ENCODE measurements at places on chromosomes 5 and 9.

DNA sequence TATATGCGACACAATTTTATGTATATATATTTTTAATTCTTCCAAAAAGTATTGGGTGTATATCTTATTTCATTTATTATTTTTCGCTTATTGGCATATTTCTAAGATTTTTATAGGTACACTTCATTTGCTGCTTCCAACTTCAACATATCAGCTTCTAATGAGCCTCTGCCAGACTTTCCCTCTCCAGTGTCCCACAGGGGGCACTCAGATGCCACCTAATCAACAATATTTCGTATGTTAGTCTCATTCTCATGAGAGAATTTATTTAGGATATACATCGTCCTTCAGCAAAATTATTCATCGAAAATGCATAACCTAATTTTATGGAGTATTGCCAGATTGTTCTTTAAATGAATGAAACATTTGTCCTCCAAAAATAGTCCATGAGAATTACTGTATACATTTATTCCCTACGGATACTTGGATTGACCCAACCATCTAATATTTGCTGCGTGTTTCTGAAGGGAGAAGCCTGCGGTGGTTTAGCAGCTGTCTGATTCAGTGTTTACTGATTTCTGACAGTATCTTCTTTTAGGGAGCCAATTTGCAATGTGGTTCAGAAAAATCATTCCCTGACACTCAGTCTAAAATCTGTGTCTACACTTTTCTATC, 100.6 kb upstream of the SELENOP start:
- no peak for DNase-seq

- no peak for DNase-seq
Observed at GRCh38 chr9:92740009-92740408, 24.6 kb downstream of the BICD2 start.

GRCh38 chr5:73686912-73687311, 60.9 kb downstream of the ARHGEF28 start:
- no peak for DNase-seq

DNA sequence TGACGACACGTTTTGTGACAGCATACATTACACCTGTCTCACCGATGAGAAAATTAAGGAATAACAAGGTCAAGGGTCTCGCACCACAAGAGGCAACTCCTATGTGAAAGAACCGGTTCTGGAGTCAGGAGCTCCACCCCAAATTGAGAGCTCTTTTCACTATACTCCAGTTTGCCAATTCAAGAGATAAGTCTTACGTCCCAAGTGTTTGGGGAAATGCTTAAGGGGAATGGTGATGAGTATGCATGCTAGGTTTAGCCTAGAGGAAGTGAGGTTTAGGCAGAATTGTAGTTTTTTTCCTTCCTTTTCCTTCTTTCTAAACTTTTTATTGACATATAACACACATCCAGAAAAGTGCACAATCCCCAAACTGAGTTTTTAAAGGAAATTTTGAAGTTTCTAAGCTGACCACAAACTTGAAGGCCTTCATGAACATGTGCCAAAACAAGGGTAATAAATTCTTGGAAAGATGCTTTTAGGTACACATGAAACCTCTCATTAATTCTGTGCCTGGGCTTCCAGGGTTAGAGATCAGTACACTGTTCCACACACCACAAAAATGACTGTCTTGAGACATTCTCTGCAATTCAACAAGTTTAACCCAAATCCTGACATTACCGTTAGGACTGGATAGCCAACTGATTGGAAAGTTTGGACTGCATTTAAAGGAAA, 127.6 kb upstream of the SLC1A3 start:
- no peak for DNase-seq

GRCh38 chr5:9698125-9698826, 68.1 kb upstream of the TAS2R1 start:
- DNase-seq, result no peak

DNA sequence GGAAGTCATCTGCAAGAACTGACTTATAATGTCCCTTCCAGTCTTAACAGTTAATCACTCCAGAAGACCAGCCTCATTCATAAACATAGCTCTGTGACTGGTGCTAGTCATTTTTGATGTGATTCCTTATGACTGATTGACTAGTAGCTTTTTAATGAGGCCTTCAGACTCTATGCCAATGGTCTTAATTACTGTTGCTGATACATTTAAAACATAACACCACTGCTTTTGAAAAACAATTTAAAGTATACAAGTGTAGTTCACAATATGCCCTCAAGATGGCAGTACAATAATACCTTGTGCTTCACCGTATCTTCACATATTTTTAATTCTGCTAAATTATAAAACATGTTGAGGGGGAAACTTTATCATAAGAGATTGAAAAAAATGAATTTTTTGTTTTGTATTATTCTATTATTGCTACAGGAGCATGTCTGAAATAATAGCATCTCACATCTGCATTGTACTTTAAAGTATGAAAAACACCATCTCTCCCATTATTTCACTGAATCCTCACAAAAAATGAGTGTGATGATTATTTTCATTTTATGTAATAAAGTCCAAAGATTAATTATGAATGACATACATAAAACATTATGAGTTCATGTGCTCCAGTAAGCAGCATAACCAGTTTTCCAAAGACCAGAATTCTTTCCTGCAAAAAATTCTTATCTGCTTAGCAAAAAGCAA, 55.2 kb upstream of the SHISAL2B start:
- no peak for DNase-seq

DNA sequence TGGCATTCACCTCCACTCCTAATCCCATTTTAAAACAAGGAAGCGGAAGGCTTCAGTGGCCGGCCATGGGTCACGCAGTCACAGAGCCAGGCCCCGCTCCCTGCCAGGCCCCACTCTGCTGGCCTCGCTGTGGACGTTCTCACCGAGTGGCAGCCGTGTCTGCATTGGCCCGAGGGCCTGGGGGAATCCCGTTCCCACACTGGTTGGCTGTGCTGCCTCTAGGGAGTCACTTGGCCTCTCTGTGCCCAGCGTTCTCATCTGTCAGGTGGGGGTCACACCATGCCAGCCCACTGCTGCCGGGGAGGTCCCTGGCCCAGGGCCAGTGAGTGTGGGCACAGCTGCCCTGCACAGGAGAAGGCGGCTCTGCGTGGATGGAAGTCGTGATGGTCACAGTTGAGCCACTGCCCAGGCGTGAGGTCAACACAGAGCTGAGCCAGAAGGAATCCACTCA, 13.4 kb upstream of the SLC9A3 start:
- DNase-seq, result no peak

DNA sequence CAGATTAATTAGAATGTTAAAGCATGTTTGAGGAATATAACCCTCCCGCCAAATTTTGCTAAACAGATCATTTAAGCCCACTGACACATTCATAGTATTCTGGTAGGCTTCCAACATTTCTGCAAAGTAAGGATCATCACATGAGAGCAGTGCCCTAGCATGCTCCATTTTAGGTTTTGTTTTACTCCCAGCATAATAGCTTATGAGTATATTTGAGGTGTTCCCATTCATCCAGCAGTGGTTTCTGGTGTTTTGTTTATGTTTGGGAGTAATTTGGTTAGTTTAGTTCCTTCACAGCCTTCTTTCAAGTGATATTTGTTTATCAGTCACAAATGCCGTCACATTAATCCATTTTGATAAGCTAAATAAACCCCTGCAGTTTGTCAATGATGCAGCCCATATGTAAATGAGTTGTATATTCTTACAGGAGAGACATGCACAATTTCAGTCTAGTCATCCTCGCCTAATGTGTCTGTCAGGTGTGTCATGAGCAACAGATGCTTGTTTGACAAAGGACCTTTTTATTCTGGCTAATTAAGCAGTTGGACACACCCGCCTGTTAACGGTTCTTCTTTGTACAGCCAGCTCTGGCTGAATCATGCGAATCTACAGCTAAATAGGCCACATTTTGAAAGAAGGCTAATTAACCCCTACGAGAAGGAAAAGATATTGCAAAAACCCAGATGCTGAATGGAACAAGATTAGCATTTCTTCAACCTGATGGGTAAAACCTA, 124.4 kb downstream of the RFX3 start:
- DNase-seq, result no peak

- no peak for DNase-seq
Observed at GRCh38 chr5:95784514-95785302, 37.8 kb downstream of the GLRX start.

GRCh38 chr5:96566833-96567587, 95.2 kb upstream of the CAST start:
- DNase-seq, result no peak

DNA sequence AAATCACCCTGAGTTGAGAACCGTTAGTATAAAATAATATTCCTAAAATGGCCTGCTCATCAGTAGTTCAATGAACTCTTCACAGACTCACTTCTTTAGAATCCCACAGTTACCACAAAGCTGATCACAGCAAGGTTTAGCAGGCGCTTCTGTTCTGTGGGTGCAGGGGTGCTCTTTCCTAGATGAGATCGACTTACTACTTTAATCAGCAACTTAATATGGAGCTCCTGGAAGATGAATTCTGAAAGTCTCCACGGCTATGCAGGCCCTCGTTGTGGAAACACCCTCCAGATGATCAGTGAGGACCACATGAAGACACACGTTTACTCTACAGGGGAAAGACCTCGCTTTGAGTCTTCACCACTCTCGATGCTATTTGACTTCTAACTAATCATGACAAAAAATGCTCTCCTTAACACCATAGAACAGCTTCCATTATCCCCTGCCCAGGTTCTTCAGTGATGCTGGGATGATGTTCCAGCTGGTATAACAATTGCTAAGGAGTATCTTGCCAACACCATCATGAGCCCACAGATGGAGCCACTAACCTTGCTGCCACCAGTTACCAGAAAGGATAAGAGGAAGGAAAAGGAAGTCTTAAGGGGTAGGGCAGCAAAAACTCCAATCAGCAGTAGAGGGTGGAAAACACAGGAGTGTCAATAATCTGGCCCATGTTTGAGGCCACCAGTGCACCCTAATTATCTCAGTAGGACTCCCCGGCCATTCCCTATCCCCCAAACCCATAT, 17.9 kb upstream of the GPX8 start:
- no peak for DNase-seq

DNA sequence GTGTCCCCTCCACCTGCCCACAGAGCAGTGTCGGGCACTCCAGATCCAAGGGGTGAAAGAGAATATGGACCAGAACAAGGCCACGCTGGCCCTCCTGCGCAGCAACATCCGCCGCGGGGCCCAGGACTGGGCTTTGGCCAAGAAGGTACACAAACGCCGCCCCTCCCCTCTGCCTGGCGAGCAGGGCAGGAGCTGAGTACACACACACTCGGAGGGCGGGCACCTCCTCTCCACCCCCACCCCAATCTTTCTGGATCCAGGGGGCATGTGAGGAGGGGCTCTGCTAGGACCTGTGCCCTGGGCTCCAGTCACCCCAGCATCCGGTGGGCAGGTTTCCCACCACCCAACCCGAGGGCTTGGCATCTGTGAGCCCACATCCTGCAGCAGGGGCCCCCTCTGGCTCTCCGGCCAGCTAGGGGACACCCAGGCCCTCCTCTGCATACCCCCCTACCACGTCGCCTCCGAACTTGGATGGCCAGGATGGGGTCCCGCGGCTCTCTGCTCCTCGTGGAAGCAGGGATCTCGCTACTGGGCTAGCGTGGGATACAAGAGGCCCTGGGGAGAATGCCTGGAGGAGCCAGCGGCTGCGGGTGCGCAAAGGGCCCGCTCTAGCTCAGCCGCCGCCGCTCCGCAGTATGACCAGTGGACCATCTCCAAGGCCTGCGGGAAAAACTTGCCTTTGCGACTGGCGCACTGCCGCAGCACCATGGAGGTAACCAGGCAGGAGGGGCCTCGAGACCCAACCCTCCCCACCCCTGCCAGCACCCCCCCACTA, 3.1 kb downstream of the CCDC183 start:
- DNase-seq, result no peak

DNA sequence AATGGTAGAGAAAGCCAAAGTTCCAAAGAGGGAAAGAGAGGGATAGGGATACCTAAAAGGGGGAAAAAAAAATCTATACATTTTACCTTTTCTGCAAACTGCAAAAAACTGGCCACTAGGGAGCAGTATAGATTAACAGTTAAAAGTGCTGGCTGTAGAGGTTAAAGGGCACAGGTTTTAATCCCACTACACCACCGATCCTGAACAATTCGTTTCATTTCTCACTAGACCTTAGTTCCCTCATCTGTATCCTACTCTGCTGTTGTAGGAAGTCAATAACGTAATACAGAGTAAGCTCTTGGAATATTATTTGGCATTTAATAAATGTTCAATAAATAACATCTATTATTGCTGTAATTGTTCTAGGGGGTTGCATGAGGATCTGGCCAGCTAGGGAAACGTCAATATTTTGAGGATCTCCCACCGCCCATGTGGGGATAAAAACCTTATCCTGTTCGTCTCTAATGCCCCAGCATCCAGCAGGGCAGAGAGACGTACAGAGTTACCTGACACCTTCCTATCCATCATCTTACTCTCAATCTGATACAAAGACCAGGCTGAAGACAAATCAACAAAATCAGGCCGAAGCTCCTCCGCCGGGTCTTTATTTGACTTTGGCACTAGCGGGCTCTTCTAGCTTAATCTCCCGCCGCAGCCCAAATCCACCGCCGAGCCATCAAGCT, 757 bp downstream of the CDC26 start:
- no peak for DNase-seq

DNA sequence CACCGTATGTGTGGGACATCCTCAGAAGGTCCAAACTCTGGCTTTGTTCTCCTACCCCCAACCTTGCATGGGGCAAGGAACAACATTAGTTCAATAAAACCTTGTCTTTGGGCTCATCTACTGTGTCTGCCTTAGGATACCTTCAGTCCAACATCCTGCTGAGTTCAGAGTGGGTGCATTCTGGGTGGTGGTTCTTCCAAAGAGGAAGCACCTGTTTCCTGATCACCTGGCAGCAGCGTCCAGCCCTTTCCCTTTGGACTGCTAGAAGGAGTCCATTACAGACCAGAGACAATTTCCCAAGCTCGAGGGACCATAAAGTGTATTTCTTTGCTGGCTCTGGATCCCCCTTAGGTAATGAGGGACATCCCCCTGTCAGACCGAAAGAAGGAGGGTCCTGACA, 154.1 kb downstream of the SEMA6A start:
- no peak for DNase-seq

DNA sequence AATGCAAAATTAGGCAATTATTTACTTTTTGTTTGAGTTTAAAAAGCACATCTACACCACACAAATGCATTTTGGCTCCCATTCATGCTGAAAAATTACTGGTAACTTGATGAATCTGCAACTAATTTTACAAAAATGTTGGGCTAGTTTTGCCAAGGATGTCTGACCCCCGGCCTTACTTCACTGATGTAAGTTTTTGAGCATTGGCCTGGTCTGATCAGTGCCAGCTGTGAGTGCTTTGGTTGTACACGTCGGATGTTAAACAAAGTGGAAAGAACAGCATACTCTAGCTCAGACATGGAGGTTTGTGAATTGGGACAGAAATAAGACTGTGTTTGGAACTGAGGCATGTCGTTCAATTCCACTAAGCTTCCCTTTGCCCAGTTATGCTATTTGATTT, 1044.2 kb downstream of the TLE4 start:
- DNase-seq, result no peak

- DNase-seq, result peak; percentile 83
Observed at GRCh38 chr5:170681013-170681433, 102.5 kb upstream of the GABRP start.

- DNase-seq, result no peak
Observed at GRCh38 chr5:10981932-10982331, 220.9 kb upstream of the DAP start.

- DNase-seq, result no peak
Observed at GRCh38 chr5:104452550-104452949, 890.0 kb upstream of the NUDT12 start.

- DNase-seq, result no peak
Observed at GRCh38 chr5:1411099-1411498, 34.1 kb downstream of the SLC6A3 start.
